Central memory CD4-positive, alpha-beta T cell (primary cell): ENCODE measurements at places on chromosomes 13 and 19.

DNA sequence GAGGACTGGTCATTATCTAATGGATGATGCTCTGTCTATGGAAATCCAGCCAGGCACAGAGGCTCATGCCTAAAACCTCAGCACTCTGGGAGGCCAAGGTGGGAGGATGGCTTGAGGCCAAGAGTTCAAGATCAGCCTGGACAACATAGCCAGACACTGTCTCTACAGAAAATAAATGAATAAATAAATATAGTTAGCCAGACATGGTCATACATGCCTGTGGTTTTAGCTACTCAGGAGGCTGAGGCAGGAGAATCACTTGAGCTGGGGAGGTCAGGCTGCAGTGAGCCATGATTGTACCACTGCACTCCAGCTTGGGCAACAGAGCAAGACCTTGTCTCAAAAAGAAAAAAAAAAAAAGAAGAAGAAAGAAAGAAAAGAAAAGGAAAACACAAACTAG lies 234.7 kb downstream of the TSHZ3 start:
- no peak for DNase-seq

DNA sequence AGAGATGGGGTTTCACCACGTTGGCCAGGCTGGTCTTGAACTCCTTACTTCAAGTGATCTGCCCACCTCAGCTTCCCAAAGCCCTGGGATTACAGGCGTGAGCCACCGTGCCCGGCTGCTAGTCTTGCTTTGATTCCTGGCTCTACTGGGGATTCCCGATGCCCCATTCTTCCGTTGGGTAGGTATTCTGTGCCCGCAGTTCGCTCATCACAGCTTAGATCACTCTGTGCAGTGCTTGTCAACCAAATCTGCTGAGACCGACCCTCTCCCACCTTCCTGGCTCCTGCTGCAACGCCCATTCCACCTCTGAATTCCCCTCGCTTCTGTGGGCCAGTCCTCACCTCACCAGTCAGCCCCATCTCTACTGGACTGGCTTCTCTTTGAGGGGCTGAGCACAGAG lies 4.6 kb upstream of the ZNF414 start:
- no peak for DNase-seq

DNA sequence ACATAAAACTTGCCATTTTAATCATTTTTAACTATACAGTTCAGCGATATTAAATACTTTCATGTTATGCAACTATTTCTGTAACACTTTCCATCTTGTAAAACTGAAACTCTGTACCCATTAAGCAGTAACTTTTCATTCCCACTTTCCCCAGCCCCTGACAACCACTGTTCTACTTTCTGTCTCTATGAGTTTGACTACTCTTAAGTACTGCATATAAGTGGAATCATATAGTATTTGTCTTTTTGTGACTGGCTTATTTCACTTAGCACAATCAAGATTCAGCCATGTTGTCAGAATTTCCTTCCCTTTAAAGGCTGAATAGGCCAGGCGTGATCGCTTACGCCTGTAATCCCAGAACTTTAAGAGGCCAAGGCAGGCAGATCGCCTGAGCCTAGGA lies 56.2 kb downstream of the ARHGAP35 start:
- DNase-seq: no peak

DNA sequence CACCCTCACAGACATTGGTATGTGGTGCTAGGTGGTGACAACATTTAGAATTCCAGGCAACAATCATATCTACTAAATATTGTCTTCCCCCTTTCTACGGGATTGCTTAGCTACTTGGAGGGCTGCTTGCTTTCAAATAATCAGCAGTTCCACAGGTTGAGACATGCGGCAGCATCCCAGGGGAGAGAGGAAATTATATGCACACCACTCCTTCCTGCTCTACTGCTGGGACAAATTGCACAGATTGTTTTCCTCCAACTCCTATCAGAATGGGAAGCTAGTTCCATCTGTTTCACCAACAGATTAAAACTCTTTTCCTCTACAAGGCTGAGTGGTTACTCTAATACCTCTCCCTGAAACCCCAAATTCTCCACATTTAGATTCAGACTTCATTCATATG lies 275.4 kb downstream of the DNAJC15 start:
- no peak for DNase-seq

DNA sequence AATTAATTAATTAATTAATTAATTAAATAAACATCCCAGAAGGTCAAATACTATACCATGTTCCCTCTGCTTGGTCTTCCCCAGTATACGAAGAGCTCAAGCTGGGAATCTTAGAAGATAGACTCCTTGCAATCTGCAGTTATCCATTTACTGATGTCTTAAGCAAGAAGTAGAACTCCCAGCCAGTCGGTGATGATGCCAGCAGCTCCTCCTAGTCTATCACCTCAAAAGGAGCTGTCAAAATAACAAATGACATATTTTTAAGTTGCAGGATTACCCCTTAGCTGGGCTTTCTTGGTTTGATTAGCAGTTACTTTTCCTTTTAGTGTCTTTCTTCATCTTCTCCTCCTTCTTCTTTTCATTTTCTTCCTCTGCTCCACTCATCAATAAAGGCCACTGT lies 6.0 kb upstream of the ZNF507 start:
- no peak for DNase-seq
